Nephron progenitor cell (in vitro differentiated cells): ENCODE measurements at places on chromosomes 12 and 14.

DNA sequence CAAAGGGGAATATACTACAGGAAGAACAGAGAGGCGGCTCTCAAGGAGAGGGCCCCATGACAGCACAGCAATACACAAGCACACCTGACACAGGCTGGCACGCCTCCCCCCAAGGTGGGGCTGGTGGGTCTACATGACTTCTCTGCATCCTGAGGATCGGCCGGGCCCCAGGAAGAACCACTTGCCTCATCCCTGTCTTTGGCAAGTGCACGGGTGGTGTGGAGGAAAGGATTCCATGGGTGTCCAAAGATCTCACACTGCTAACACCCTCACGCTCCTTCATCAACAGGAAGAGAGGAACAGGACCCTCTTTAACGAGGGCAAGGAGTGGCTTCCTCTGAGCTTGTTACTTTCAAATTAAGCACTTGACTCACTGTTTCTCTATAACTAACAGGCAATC is 7.3 kb downstream of the VAMP1 start:
- peaks cover 17% of the 10 kb centered on the region for H3K27me3 ChIP-seq
- no peak for DNase-seq

- DNase-seq, result no peak
- H3K4me1 ChIP-seq, result no peaks in the 10 kb centered on the region
- peaks cover 15% of the 10 kb centered on the region for H3K27me3 ChIP-seq
- H3K27ac ChIP-seq, result no peak overlapping the region
These were observed 1124.0 kb upstream of the TMEM132C start for GRCh38 chr12:127143020-127143419.

- peak overlapping the region; percentile 34 for H3K27ac ChIP-seq
- H3K27me3 ChIP-seq, result peaks cover 15% of the 10 kb centered on the region
- no peak overlapping the region for H3K4me3 ChIP-seq
- peaks cover 69% of the 10 kb centered on the region for H3K4me1 ChIP-seq
- H3K36me3 ChIP-seq, result peaks cover 16% of the 10 kb centered on the region
These were observed 29.1 kb upstream of the LRTM2 start for GRCh38 chr12:1791104-1791841.

DNA sequence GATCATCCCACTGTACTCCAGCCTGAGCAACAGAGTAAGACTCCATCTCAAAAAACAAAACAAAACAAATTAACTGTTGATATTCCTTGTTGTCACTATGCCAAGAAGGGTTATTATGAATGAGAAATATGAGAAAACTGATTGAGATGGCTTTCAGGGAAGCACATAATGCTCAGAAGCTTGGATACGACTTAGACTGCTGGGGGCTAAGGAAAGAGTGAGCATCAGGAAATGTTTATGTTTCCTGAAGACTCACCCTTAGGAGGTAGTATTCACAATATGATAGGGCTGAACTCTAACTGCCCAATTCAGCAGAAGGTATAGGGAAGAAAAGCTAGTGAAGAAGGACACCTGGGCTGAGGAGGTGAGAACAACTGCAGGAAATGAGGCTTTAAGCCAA is 6.3 kb downstream of the STYK1 start:
- no peaks in the 10 kb centered on the region for H3K4me1 ChIP-seq
- no peak for DNase-seq
- H3K27me3 ChIP-seq, result peaks cover 11% of the 10 kb centered on the region
- no peaks in the 10 kb centered on the region for H3K36me3 ChIP-seq
- no peak overlapping the region for H3K4me3 ChIP-seq
- no peak overlapping the region for H3K27ac ChIP-seq

GRCh38 chr12:109768901-109769670 is 55.5 kb downstream of the FAM222A start:
- no peaks in the 10 kb centered on the region for H3K36me3 ChIP-seq
- H3K4me3 ChIP-seq, result no peak overlapping the region
- no peak overlapping the region for H3K27ac ChIP-seq
- H3K27me3 ChIP-seq, result peaks cover 4% of the 10 kb centered on the region
- peaks cover 5% of the 10 kb centered on the region for H3K4me1 ChIP-seq
- DNase-seq, result no peak

DNA sequence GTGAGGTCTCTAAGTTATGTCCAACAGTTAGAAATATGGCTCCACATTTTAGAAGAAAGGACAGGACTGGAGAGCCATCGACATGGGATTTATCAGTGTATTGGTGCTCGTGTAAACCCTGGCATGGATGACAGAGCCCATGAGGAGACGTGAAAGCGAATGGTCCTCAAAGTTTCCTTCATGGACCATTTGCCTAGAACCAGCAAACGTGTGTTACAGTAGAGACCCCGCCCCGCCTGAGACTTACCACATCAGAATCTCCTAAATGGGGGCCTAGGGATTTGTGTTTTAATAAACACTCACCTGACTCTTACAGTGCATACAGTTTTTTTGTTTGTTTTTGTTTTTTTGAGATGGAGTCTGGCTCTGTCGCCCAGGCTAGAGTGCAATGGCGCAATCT is 12.2 kb downstream of the EVL start:
- peaks cover 19% of the 10 kb centered on the region for H3K36me3 ChIP-seq
- peaks cover 77% of the 10 kb centered on the region for H3K4me1 ChIP-seq
- H3K4me3 ChIP-seq, result no peak overlapping the region

GRCh38 chr12:30691122-30691879 is 4.4 kb downstream of the IPO8 start:
- peak overlapping the region; percentile 35 for H3K27ac ChIP-seq
- peaks cover 2% of the 10 kb centered on the region for H3K27me3 ChIP-seq
- no peak for DNase-seq
- H3K4me1 ChIP-seq, result peaks cover 42% of the 10 kb centered on the region
- H3K36me3 ChIP-seq, result peaks cover 5% of the 10 kb centered on the region

DNA sequence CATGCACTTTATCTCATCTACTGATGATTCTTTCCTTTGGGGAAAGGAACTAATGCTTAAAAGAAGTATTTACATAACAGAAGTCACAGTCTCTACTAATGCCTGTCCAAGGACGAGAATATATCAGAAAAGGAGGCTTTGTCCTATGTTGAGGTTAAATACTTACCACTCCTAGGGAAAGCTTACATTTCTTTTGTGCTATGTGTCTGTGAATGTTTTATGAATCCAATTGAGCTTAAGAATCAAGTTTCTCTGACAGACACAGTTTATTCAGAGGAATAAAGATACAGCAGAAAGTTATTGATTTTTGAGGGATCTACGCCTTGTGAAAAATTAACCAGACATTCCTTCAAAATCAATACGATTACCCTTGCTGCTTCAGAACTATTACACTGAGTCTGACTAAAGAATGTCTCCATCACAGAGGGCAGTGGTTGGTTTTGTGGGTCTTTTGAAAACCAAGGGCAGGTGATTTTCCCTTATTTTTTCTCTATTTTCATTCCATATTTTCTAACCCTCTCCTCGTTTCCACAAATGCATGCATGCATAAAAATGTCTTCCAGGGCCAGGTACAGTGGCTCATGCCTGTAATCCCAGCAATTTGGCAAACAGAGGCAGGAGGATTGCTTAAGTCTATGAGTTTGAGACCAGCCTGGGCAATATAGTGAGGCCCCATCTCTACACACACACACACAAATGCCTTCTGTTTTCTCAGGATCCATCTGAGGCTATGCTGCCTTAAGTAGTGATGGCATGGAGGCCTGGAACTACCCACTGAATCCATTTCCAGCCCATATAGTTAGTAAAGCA is 1095.1 kb downstream of the GALC start:
- no peaks in the 10 kb centered on the region for H3K4me1 ChIP-seq
- H3K36me3 ChIP-seq, result no peaks in the 10 kb centered on the region
- no peak overlapping the region for H3K4me3 ChIP-seq
- H3K27ac ChIP-seq, result no peak overlapping the region
- no peaks in the 10 kb centered on the region for H3K27me3 ChIP-seq

- H3K36me3 ChIP-seq, result no peaks in the 10 kb centered on the region
- no peaks in the 10 kb centered on the region for H3K4me1 ChIP-seq
- no peak for DNase-seq
- H3K27ac ChIP-seq, result no peak overlapping the region
- no peak overlapping the region for H3K4me3 ChIP-seq
These were observed 256.6 kb downstream of the PRKD1 start for GRCh38 chr14:29671034-29671433.

DNA sequence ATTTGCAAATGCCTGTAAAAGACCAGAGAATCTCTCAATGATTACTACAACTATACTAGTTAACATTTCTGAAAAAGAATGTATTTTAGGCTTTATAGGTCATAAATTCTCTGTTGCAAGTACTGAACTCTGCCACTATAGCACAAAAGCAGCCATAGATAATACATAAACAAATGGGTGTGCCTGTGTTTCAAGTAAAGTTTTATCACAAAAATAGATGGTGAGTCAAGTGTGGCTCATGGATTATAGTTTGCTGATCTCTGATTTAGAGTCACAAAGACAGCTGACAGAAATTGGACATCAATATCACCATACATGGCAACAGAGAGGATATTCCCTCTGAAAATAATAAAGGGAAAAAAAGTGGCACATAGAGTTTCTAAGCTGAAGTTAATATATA is 68.1 kb downstream of the FSCB start:
- no peak overlapping the region for H3K27ac ChIP-seq
- H3K4me1 ChIP-seq, result no peaks in the 10 kb centered on the region
- H3K4me3 ChIP-seq, result no peak overlapping the region
- H3K27me3 ChIP-seq, result no peaks in the 10 kb centered on the region
- no peaks in the 10 kb centered on the region for H3K36me3 ChIP-seq

GRCh38 chr14:96095581-96096476 is 56.7 kb downstream of the C14orf132 start:
- H3K4me1 ChIP-seq, result peaks cover 8% of the 10 kb centered on the region
- peaks cover 3% of the 10 kb centered on the region for H3K27me3 ChIP-seq
- no peaks in the 10 kb centered on the region for H3K36me3 ChIP-seq
- H3K4me3 ChIP-seq, result no peak overlapping the region

DNA sequence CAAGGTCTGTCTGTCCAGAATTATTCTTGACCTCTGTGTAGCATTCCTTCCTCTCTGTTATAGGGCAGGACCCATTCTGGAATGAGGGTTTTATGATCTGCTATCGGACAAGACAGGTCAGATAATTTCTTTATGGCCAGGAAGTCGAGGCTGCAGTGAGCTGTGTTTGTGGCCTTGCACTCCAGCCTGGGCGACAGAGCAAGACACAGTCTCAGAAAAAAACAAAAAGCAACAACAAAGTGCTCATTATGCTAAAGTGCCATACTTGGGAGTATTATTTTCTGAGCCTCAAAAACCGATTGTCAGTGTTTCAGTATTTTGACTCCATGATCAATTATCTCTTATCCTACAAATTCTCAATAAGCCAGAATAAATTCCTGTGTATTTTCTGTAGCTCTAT is 4.1 kb downstream of the CIPC start:
- no peak for DNase-seq
- no peak overlapping the region for H3K4me3 ChIP-seq
- H3K27me3 ChIP-seq, result peaks cover 5% of the 10 kb centered on the region
- peaks cover 10% of the 10 kb centered on the region for H3K36me3 ChIP-seq
- no peak overlapping the region for H3K27ac ChIP-seq

- H3K4me3 ChIP-seq, result no peak overlapping the region
- no peaks in the 10 kb centered on the region for H3K4me1 ChIP-seq
- H3K36me3 ChIP-seq, result peaks cover 65% of the 10 kb centered on the region
- H3K27ac ChIP-seq, result peak overlapping the region; percentile 88
- no peak for DNase-seq
These were observed 4.0 kb upstream of the AVIL start for GRCh38 chr12:57822392-57823130.

GRCh38 chr14:37047226-37047625 is 125.2 kb downstream of the SLC25A21 start:
- no peaks in the 10 kb centered on the region for H3K36me3 ChIP-seq
- no peak for DNase-seq
- no peaks in the 10 kb centered on the region for H3K27me3 ChIP-seq
- no peak overlapping the region for H3K4me3 ChIP-seq
- H3K4me1 ChIP-seq, result peaks cover 40% of the 10 kb centered on the region
- H3K27ac ChIP-seq, result peak overlapping the region; percentile 10

DNA sequence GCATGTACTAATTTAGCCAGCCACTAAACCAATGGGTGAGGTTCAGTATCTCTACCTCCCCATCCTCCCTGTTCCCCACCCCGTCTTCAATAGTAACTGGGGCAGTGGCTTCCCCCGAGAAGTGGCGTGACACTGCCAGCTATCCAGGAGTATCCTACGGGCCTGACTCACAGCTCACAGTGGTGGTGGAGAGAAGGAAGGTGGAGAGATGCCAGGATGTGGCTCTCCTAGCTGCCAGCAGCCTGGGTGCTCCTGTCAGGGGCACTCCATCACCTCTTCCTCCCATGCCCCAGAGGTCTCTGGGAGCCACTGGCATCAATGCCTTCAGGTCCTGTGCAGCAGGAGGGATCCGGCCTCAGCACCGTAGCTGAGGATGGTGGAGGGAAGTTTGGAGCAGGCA is 49.0 kb downstream of the TSPAN11 start:
- DNase-seq, result no peak
- H3K4me1 ChIP-seq, result peaks cover 34% of the 10 kb centered on the region
- H3K27ac ChIP-seq, result no peak overlapping the region
- no peak overlapping the region for H3K4me3 ChIP-seq
- H3K27me3 ChIP-seq, result peaks cover 7% of the 10 kb centered on the region

DNA sequence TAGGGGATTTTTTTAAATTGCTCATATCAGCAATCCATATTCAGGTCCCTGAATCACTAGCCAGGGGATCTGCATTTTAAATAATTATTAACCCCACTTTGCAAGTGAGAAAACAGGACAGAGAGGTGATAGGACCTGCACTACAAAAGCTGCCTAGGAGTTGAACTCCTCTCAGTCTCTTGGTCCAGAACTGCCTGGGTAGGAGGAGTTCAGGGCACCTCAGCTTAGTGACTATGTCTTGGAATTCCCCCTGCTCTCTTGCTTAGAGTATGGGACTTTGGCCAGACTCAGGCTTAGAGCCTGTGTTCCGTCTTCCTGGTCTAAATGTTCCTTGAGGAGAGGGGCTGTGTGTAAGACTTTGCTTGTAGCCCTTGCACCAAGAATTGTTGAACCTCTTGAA is 68.2 kb upstream of the WSCD2 start:
- peaks cover 13% of the 10 kb centered on the region for H3K4me1 ChIP-seq
- no peak overlapping the region for H3K4me3 ChIP-seq
- H3K27ac ChIP-seq, result no peak overlapping the region
- no peaks in the 10 kb centered on the region for H3K36me3 ChIP-seq

GRCh38 chr12:48690990-48691389 is 9.0 kb upstream of the KANSL2 start:
- peaks cover 50% of the 10 kb centered on the region for H3K36me3 ChIP-seq
- no peaks in the 10 kb centered on the region for H3K27me3 ChIP-seq
- H3K27ac ChIP-seq, result no peak overlapping the region
- H3K4me1 ChIP-seq, result no peaks in the 10 kb centered on the region
- H3K4me3 ChIP-seq, result no peak overlapping the region

GRCh38 chr12:4168036-4168435 is 105.5 kb upstream of the CCND2 start:
- DNase-seq, result peak; percentile 32
- H3K4me3 ChIP-seq, result no peak overlapping the region
- no peaks in the 10 kb centered on the region for H3K36me3 ChIP-seq
- peaks cover 49% of the 10 kb centered on the region for H3K4me1 ChIP-seq
